H1 (cell line): ENCODE measurements at places on chromosomes 2 and 18. TPM values are rescaled to one million over a fixed set of nuclear protein-coding genes. Genes with fewer than 3 reads are reported as not detected.

ATP6V1B1 gene
- not detected in 2 replicates for total RNA-seq

RNU2-63P gene
- 6.6 and 8.3 TPM in 2 replicates for total RNA-seq

DNA sequence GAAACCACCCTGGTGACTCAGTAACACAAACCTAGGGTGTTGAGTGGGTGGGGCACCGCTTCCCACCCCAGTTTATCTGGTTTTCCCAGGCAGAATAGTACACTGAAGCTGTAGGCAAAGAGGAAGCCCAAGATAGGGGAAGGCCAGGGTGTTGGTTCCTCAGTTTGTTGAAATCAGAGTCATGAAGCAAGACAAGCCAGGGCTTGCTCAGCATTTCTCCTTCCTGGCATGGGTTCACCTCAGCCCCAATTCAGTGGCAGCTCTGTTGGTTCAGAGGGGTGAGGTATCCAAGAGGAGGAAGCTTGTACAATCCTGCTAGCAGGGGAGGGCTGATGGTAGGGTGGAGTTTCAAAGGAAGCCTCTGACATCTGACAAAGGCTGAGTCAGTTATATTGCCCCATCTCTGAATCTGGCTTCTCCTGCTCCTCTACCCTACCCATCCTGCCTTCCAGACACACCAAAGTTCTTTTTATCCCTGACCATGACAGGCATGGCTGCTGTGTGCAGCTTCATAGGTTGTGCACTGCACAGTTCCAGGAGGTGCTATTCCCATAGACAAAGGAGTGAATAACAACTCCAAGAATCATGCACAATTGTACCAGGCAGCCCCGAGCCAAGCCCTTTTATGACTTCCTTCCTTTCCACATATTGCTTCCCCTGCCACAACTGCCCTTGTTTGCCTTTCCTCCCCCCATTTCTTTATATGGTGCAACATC, 24.9 kb upstream of the RAB10 start:
- H3K4me1 ChIP-seq, result peaks cover 3% of the 10 kb centered on the region; the same call in 1 of the 2 replicates
- no peak overlapping the region for H3K4me3 ChIP-seq
- H3K27me3 ChIP-seq, result no peaks in the 10 kb centered on the region

DNA sequence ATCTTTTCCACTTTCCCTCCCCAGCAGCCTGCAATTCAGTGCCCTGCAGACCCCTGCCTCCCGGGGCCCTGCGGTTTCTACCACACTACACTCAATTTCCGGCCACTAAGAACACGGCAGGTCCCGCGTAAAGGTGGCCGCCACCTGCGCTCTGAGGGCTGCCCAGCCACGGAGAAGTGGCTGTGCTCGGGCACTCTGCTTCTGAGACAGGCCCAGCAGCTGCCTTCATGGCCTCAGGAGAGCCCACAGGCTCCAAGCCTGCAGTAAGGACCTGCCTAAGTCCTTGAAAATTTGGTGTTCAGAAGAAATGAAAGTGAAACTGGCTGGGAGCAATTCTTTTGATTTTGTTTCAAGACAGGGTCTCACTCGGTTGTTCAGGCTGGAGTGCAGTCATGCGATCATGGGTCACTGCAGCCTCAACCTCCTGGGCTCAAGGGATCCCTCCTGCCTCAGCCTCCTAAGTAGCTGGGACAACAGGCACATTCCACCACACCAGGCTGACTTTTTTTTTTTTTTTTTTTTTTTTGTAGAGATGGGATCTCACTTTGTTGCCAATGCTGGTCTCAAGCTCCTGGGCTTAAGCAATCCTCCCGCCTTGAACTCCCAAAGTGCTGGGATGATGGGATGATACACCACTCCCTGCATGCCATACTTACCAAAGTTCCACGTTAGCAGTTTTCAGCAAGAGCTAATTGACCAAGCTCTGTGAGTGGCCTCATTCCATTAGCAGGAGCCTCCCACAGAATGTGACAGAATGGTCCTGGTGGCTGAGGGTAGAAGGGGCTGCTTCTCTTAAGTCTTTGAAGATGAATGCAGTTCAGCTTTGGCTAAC, 14.6 kb upstream of the ALPP start:
- no peak overlapping the region for H3K4me3 ChIP-seq
- no peak overlapping the region for H3K27ac ChIP-seq
- H3K27me3 ChIP-seq, result no peaks in the 10 kb centered on the region

- peaks cover 20% of the 10 kb centered on the region for H3K4me1 ChIP-seq
- no peak overlapping the region for H3K4me3 ChIP-seq
- no peaks in the 10 kb centered on the region for H3K27me3 ChIP-seq
- no peak overlapping the region for H3K27ac ChIP-seq
- DNase-seq, result no peak
These were observed 187.1 kb downstream of the FHOD3 start for GRCh38 chr18:36484591-36484990.

GRCh38 chr2:223889229-223889628, 51.8 kb upstream of the AP1S3 start:
- H3K27me3 ChIP-seq, result no peaks in the 10 kb centered on the region
- H3K36me3 ChIP-seq, result peaks cover 19% of the 10 kb centered on the region
- DNase-seq, result no peak
- no peak overlapping the region for H3K27ac ChIP-seq
- H3K4me3 ChIP-seq, result no peak overlapping the region
- no peaks in the 10 kb centered on the region for H3K4me1 ChIP-seq

- no peaks in the 10 kb centered on the region for H3K27me3 ChIP-seq
- H3K4me3 ChIP-seq, result no peak overlapping the region
- no peaks in the 10 kb centered on the region for H3K36me3 ChIP-seq
- DNase-seq, result no peak
- no peak overlapping the region for H3K27ac ChIP-seq
These were observed 66.6 kb downstream of the GYPC start for GRCh38 chr2:126722546-126722945.

GRCh38 chr2:117323331-117323730, 491.2 kb upstream of the DDX18 start:
- H3K27ac ChIP-seq, result no peak overlapping the region
- no peak overlapping the region for H3K4me3 ChIP-seq
- no peak for DNase-seq
